Stimulated activated CD8-positive, alpha-beta memory T cell treated with anti-CD3 and anti-CD28 coated beads, Interleukin-7, amount 100 ng/mL, for 4 hours (primary cell): ENCODE measurements at places on chromosomes 11 and 22.

GRCh38 chr11:971092-971690 lies 45.5 kb downstream of the AP2A2 start:
- DNase-seq: no peak

- peak; percentile 41 for DNase-seq
Observed at GRCh38 chr11:118435290-118435892, 901 bp upstream of the KMT2A start.

DNA sequence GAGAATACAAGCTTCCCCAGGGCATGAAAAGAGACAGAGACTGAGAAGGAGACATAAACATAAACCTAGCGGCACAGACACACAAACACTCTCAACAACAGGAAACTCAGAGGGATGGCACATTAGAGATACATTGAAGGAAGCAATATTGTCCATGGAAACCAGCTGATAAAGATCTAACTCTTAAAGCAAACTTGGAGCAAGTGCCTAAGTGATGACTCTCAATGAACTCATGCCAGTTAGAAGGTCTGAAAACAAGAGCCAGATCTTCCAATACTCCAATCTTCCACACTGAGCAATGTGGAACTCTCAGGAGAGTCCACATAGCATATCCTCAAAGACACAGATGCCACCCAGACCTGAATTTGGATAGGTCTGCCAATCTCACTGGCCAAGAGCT lies 168.8 kb upstream of the ISX start:
- no peak for DNase-seq

- no peak for DNase-seq
Observed at GRCh38 chr22:47602732-47603131, 840.3 kb downstream of the TBC1D22A start.

DNA sequence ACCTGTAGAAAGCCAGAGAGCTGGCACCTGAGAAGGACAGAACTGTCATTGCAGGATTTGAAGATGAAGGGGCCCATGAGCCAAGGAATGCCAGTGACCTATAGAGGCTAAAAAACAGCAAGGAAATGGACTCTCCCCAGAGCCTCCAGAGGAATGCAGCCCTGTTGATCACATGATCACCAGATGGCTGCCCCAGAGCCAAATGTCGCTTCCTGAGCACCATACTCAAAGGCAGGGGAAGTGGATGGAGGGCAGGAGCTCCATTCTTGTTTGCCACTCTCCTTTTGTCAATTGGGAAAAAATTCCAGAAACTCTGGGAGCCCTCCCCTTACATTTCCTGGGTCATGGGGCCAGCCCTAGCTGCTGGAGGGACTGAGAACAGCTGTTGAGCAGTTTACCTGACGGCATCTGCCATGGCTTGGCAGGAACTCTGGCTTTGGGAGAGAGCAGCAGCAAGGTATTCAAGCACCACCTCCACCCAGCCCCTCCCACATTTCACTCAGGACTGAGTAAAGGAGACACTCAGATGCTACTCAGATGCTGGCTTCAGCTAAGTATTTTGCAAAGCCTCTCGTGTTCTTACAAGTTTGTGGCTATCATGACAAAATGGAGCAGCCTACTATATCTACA lies 46.9 kb downstream of the DKK3 start:
- no peak for DNase-seq

DNA sequence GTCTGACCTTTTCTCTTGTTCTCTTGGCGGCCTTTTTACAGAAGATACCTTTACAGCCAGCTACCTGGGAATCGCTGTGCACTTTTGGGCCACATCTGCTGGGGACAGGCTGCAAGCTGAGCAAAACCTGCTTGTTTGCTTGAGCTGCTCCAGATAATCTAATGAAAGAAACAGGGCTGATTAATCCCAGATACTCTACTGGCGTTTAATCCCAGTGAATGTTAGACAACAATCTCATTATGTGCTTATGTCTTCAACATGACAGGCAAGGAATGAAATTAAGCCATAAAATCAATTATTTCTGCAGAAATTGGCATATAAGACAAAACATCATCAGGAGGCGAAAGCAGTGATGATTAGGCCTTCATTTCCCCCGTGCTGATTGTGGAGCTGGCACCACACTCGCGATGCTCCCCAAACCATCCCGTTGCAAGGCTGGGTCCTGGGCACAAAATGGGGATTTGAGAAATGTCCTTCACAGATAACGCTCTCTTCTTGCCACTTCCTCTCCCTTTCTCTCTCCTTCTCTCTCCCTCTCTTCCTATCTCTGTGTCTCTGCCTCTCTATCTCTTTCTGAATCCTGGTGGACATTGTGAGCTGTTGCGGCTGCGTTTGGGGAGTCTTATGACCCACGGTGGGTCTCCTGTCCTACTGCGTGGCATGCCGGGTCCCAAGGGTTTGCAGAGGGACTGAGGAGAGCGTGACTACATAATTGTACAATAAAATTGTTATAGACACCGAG lies 1053.8 kb downstream of the TBC1D22A start:
- no peak for DNase-seq

DNA sequence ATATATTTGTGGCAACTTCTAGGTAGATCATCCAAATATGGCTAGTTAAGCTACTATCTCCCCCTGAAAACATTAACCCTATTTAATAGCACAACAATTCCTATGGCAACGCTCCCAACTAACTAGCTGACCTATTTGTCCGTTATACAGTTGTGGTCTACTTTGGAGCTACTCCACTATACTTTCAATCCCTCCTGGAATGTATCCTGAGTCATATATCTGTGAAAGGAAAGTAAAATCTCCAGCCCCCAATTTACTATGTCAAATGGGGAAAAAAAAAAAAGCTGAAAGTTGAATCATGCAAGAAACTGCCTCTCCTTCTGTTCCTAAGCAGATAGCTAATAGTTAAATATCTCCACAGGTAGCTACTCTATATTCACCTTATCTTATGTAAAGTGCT lies 128.5 kb downstream of the CD44 start:
- no peak for DNase-seq

GRCh38 chr11:130578738-130579368 lies 130.4 kb downstream of the ADAMTS15 start:
- no peak for DNase-seq

GRCh38 chr11:134571301-134571700 lies 159.3 kb upstream of the B3GAT1 start:
- DNase-seq: no peak

- no peak for DNase-seq
Observed at GRCh38 chr11:90840071-90840470, 617.2 kb upstream of the CHORDC1 start.

DNA sequence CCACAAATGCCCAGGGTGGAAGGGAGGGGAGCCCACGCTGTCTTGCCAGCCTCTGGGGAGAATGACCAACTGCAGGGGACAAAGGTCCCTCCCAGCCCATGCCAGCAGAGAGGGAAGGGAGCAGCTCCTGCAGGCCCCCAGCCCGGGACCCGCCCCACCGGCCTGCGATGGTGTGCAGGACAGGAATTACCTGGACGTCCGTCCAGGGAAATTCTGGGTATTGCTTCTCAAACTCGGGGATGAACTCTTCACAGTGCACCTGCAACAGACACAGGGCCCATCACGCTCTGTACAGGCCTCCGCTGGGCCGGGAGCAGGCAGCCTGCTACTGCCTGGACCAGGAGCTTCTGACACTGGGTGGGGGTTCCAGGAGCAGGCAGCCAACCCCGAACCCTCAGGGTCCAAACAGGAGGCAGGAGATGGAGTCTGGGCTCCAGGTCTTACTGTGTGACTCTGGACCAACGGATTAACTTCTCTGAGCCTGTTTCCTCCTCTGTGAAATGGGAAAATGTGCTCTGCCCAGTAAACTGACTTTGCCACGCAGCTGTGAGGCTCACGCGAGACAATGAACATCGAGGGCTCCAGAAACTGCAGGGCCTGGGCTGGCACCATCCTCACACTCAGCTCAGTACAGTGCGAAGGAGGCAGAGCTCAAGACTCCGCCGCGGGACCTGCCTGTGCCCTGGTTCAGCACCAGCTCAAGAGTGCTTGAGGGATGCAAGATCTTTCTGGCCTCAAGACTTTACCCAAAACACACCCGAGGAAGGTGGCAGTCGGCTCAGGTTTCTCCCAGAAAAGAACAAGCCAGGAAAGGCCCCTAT lies 17.4 kb downstream of the TTLL12 start:
- DNase-seq: no peak

GRCh38 chr11:102421261-102421660 lies 31.3 kb downstream of the TMEM123 start:
- no peak for DNase-seq

- no peak for DNase-seq
Observed at GRCh38 chr22:32319861-32320406, 37.7 kb upstream of the RFPL3 start.

- DNase-seq: no peak
Observed at GRCh38 chr11:80958361-80958760, 1517.5 kb upstream of the TENM4 start.

- DNase-seq: no peak
Observed at GRCh38 chr11:118789501-118790356, 1.2 kb downstream of the DDX6 start.

DNA sequence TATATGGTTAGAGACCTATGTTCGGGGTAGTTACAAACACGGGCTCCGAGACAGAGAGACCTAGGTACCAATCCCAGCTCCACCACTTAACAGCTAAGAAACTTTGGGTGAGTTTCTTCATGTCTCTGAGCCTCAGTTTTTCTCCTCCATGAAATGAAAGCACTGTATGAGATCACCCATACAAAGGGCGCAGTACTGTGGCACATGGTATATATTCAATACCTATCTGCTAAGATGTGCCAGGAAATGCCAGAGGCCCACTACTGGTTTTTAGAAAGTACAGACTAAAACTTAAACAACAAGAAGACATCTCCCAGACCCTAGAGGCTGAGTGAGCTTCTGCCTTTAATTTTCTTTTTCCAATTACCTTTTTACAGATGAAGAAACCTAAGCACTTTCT lies 69.5 kb downstream of the SLC1A2 start:
- DNase-seq: no peak

- DNase-seq: no peak
Observed at GRCh38 chr11:12222055-12222792, 111.8 kb downstream of the MICAL2 start.

DNA sequence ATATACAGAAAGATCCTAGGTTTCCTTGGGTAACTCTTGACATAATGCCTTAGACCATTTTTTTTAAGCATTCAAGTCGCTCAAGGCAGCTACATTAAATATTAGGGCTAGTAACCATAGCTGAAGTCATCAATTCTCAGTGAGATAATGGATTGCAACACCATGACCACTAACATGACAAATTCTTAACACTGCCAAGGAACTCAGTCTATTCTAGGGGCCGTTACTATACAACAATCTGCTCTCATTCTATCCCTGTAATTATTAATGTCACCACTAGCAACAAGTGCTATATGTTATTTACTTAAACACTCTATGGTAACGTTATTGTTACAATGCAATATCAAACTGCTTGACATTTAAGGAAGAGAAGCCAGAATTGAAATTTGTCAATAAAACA lies 3.2 kb upstream of the STK33 start:
- no peak for DNase-seq

GRCh38 chr11:19704213-19704612 lies 8.4 kb upstream of the NAV2 start:
- no peak for DNase-seq

GRCh38 chr11:19455731-19456130 lies 215.0 kb upstream of the E2F8 start:
- no peak for DNase-seq

GRCh38 chr11:74179234-74180052 lies 8.4 kb downstream of the PPME1 start:
- no peak for DNase-seq

- DNase-seq: no peak
Observed at GRCh38 chr22:46352691-46353386, 17.3 kb downstream of the TRMU start.

DNA sequence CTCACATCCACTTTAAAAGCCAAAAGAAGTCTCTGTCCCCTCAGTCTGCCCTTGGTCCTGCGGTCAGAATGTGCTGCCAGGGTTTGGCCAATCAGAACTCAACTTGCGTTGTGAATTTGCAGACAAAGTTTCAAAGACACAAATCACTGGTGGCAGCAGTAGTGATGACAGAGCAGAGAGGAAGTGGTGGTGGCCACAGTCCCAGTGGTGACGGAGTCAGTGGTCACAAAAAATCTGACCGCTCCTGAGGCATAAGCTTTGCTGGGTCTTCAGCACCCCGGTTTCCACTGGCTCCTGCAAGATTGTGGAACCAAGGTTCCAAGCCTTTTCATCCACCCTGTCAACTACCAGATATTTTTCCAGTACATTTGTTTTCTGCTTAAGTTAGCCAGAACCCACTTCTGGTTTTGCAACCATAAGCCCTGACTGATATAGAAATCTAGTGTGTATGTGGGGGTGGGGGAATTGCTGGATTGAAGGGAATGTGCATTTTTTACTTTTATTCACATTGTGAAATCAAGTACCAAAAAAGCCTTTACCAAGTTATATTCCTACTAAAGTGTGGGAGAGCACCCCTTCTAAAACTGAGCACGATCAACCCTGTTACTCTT lies 112.3 kb downstream of the TMPRSS5 start:
- no peak for DNase-seq

DNA sequence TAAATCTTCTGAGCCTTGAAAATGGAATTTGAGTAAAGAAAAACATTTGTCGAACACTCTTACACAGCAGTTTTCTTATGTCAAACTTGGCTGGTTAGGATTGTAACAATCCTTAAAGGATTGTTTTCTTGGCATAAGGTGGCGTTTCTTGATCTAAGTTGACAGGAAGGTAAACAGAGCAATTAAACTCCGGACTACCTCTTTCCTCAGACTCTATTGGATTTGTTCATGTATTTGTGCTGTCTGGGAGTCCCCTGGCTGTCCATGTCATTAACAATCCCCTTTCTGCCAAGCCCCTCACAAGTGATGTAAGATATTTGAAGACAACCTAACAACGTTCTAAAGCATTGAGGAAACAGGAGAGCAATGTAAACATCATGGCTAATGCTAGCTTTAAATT lies 222.5 kb upstream of the SNX19 start:
- DNase-seq: no peak

DNA sequence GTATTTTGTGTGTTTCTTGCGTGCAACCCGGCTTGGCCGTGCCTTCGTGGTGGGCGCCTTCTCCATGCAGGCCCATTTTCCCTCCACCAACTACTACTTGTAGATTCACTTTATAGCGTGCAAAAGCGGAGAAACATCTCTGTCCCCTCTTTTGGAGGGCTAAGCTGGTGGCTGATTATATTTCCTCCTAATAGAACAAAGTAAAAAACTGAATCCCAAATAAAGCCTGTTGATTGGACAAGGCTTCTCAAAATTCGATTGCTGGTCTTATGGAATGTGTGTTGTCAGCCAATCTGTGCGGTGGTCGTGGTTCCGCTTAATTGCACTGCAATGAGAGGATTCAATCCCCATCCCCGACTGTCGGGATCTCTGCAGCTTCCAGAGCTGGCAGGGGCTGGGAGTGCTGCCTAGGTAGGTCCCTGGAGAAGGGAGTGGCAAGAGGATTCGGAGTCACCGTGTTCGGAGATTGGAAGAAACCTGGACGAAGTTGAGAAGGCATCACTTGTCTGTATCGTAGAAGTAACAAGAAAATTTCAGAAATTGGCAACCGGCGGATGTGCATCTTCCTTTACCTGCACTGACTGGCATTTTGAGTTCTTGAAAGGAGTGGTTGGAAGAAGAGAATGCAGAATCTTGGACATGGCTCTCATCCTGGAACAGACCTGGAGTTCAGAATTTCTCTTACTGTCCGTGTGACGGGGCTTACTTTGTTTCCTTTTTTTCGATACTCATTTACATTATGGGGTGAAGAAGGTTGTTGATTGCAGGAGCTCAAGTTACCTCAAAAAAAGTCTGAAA lies 1.1 kb downstream of the HMGXB4 start:
- no peak for DNase-seq

GRCh38 chr22:30863081-30863833 lies 105.3 kb downstream of the MORC2 start:
- DNase-seq: no peak

- DNase-seq: no peak
Observed at GRCh38 chr11:126053415-126054286, 9.0 kb downstream of the CDON start.
